ENCODE measurements at places on chromosomes 12 and 14.

DNA sequence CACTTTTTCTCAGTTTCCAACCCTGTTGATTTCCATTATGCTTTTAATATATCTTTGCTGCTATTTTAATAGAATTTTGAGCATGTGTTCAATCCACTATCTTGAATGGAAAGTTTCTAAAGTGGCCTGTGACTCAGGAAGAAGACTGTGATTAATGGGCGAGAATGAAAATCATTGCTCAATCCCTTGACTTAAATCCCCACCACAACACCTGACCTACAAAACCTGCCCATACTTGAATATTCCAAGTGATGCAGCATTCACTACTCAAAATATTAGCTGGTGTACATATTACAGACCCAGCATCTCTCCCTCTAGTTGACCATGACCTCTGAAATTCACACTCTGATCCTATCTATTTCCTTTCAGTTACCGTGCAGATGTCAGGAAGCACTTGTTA is 1.3 kb upstream of the OAS3 start:
- DNase-seq, result no peak

DNA sequence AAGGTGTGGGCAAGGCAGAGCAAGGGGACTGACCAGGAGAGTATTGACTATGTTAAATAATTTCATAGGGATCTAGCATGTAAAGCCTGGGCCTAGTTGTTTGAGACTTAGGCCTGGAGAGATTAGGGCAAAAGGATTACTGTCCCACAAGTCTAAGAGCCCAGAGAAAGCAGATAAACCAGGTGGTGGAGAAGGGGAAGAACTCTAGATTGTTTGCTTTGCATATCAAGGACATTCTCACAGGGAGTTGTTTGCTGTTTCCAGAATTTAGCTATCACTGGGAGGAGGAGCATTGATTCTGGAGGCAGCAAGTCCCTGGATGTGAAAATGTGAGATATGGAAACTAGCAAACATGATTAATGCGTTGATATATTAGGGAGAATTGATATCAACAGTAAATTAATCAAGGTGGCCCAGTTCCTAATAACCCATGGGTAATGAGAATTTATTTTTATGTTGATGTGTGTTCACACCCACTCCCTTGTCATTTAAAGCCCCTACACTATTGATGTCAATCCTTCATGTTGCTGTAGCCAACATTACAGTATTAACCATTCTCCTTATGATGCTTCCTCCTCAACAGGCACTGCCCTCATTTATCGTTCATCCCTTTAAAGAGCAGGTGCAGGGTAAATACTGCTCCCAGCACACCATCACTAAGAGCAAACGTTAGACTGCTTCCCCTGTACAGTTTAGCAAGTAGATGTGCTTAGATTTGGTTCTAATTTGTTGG is 1666.7 kb upstream of the FLRT2 start:
- no peak for DNase-seq

DNA sequence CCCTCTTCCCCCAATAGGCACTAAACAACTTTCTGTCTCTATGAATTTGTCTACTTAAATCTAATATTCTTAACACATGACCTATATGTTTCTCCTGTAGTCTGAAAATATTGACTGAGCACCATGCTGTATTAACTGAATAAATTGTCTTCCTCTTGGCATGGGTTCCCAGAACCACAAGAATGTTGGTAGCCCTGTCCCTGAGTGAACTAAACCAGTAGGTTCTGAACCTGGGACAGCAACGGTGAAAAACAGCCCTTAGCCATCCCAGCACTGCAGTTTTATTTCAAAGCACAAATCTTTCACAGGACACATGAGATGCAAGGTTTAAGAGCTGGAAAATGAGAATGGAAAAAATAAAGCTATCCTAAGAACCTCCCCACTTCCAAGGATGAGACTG is 20.4 kb upstream of the HSP90B1 start:
- DNase-seq, result no peak

GRCh38 chr14:90511795-90512328 is 115.0 kb downstream of the CALM1 start:
- no peak for DNase-seq

DNA sequence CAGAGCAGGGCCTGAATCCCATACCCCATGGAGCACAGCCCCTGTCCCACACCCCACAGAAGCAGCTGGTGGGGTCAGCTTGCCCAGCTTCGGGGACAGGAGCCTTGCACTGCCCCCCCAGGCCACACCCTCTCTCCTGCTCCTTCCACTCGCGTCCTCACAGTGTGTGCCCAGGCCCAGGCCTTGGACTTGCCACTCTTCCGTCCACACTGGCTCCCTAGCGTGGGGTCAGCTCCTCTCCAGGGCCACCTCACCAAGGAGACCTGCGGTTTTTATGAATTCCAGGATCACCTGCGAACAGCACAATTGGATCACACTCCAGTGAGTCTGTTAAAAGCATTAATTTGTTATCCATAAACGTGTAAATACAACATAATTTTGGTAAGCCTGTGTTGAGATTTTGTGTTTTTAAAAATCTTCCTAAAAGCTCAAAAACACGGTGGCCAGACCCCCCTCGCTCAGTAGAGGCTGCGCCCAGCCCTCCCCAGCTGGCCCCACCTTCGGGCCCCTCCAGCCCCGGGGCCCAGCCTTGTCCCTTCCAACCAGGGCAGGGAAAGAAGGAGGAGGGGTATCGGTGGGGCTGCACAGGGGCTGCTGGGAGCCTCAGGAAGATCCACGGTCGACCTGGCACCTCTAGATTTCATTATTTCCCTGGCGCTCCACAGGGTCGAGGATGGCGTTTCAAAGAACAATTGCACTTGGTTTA is 12.0 kb downstream of the GALNT9 start:
- no peak for DNase-seq

GRCh38 chr12:31629756-31630732 is 29.4 kb upstream of the ETFBKMT start:
- DNase-seq, result no peak

DNA sequence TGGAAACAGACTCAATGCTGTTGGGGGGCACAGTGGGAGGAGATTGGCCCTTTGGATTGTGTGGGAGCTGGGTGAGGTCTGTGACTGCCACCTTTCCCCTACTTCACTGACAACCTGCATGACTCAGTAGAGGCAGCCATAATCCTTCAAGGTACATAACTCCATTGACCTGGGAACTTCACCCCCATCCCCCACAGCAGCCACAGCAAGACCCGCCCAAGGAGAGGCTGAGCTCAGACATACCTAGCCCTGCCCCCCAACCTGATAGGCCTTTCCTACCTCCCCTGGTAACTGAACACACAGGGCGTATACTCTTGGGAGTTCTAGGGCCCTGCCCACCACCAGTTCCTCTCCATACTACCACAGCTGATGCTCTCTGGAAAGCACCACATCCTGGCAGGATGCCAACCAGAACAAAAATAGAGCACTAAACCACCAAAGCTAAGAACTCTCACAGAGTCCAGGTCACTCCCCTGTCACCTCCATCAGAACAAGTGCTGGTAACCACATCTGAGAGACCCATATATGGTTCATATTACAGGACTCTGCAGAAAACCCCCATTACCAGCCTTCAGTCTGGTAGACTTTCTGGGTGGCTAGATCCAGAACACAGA is 703.9 kb downstream of the FSCB start:
- no peak for DNase-seq

DNA sequence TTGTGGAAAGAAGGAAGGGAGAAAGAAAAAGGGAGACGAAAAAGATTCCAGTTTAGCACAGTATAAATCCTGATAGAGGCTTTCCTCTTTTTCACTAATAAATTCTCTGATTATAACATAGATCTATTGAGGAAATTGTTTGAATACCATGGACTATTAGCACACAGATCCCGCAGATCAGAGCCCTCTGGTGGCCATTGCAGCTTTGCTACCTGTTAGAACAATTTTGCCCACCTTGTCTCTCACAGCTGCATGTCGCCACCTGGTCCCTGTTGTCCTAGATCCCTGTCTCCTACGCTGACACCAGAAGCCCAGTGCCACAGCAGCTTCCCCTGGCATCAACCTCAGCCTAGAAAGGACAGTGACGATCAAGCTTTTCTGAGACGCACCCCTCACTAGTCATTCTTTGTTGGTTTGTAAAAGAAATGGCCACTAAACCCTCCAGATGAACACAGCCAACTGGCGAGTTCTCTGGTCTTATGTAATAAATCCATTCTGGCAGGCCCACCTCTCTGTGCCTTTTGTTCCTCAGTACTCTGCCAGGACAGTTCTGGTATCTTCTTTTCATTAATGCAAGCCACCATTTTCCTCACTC is 9.9 kb downstream of the GPHB5 start:
- DNase-seq, result no peak

DNA sequence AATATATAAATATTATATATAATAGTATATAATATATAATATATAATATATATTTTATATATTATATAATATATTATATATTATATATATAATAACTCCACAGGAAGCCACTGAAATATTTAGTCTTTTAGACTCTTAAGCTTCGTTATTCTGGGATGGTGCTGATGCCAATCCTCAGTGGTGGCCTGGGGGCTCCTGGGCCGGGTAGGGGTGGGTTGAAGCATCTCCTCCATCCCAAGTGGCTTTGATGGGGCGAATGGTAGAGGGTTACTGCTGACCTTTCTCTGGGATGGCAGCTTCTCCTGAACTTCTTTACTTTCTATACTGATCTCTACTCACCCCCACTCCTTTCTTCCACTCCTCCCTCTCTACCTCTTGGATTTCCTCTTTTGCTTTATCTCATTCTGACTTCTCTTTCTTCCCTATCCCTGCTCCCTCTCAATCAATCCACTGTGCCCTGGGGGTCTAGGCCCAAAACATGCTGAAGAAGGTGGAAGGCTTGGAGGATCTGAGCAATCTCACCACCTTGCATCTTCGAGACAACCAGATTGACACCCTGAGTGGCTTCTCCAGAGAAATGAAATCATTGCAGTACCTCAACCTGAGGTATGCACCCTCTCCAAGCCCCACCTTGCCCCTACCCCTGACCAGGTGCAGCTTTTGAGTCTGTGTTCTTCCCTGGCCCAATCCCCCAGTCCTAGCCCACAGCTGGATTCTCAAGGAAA is 4.8 kb upstream of the ENO2 start:
- no peak for DNase-seq

DNA sequence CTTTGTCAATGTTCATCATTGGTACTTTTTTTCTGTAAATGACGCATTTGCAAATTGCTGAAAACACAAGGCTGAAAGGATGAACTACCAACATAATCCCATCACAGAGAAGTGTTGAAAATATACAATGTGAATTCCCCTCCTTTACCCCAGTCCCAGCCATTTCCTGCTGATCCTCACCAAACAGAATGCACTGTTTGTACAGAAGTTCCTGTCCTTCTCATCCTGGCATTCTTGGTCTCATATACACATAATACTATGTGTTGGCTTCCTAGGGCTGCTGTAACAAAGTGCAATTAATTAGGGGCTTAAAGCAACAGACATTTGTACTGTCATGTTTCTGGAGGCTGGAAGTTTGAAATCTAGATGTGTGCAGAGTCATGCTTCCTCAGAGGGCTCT is 836.2 kb upstream of the MGAT4C start:
- DNase-seq, result no peak

GRCh38 chr12:26632756-26633155 is 200.2 kb downstream of the ITPR2 start:
- no peak for DNase-seq

GRCh38 chr12:22600181-22600580 is 24.8 kb upstream of the ETNK1 start:
- DNase-seq, result no peak

DNA sequence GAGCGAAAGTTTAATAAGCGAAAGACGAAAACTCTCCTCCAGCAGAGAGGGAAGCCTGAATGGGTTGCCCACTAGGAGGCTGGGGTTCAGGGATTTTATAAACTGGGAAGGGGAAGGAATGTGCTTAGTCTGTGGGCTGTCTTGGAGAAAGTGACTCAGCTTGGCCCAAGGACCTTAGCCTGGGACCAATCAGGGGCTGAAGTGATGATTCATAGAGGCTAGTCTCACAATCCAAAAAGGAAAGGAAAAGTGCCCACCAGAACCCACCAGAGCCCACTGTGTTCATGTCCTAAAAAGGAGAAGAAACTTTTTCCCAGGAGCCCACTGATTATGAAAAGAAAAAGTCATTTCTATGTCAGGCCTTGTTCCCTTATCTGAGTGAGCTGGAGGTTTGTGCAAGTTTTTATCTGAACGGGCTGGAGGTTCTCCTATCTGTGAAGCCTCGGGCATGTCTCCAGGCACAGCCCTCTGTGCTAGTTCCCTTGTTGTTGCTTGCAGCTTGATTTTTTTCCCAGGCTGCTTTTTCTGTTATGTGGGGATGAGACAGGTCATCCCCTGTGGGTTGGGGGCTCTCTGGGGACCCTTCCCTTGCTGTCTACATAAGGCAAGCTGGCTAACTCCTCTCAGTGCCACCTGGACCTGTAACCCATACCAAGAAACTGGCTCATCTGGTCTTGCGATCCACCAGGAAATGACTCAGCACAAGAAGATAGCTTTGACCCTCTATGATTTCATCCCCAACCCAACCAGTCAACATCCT is 8.3 kb upstream of the GOLGA5 start:
- DNase-seq, result no peak

GRCh38 chr12:10155966-10156365 is 16.0 kb downstream of the OLR1 start:
- no peak for DNase-seq

DNA sequence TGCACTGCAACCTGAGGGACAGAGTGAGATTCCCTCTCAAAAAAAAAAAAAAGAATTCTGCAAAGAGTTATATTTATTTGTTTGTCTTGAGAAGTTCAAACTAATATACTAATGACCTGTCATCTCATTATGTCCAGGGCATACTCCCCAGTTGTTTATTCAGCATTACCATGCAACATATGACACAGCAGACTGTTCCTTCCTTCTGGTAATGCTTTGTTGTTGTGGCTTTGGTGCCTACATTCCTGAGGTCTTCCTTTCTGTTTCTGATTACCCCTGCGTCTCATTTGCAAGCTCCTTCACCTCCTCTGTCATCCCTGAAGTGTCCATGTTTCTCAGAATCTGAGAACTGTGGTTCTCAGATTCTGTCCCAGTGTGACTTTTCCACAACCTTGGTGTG is 55.3 kb downstream of the DERA start:
- no peak for DNase-seq

GRCh38 chr14:93331728-93332396 is 974 bp downstream of the BTBD7 start:
- DNase-seq, result no peak

- no peak for DNase-seq
Observed at GRCh38 chr14:105286759-105287144, 14.0 kb downstream of the BRF1 start.

DNA sequence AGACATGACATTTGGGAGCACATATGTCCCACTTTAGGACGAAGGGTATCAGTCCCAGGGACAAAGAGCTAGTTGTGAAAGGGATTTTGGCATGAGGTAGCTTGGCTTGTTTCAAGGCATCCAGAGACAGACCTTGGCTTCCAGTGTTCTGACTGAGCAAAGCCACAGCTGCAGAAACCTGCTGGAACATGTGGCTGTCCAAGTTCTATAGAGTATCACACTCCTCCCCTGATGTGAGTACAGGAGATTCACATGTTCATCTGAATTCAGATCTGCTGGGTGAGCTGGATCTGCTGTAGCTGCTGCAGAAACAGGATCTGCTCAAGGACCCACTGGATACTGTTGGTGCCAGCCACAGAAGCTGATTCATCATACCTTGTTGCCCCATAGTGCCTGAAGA is 10.1 kb upstream of the C14orf39 start:
- no peak for DNase-seq

- no peak for DNase-seq
Observed at GRCh38 chr12:116304621-116305020, 27.1 kb upstream of the MED13L start.

- no peak for DNase-seq
Observed at GRCh38 chr12:80821513-80822000, 104.8 kb downstream of the MYF5 start.
